AG04449 (cell line): ENCODE measurements at places on chromosomes 4 and X.

DNA sequence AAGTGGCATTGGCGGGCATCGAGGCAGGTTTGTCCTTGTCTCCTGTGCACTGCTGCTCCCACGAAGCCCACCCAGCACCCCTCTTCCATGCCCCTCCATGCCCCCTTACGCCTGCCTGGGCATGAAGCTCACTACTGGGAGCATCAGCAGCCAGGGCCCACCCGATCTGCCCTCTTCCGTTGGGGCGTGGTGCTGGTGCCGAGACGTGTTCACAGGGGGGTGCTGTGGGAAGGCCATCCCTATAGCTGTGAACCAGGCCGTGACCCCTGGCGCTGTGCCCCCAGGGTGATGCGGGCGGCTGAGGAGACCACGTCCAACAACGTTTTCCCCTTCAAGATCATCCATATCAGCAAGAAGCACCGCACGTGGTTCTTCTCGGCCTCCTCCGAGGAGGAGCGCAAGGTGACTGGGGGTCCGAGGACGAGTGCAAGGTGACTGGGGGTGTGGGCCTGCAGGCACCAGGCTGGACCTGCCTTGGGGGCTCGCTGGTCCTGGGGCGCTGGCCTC is 19.3 kb upstream of the ADD1 start:
- DNase-seq: no peak

GRCh38 chr4:69070590-69070989 is 25.7 kb upstream of the UGT2B7 start:
- no peak for DNase-seq

GRCh38 chr4:69881173-69881773 is 21.3 kb upstream of the SULT1E1 start:
- DNase-seq: no peak

- DNase-seq: no peak
These were observed 124.8 kb downstream of the LRBA start for GRCh38 chr4:150890246-150890645.

DNA sequence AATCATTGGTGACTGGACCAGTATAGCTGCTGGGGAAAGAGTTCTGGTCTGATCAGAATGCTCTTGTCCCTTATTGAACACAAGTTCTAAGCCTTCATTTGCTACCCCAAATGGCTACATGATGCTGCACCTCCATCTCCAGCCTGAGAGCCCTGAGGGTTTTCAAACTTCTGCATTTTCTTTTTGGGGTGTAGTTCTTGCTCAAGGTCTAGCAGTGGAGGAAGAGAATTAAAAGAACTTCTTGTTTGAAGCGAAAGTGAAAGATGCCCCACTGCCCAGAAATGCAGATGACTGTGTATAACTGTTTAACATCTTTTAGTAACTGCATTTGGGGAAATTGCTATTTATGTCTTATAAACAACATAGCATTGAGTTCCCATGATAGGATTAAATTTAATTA is 38.5 kb downstream of the LAMTOR3 start:
- DNase-seq: no peak

- no peak for DNase-seq
These were observed 123.6 kb upstream of the MID1 start for GRCh38 chrX:10744007-10744406.

- no peak for DNase-seq
These were observed 136.2 kb downstream of the SMIM20 start for GRCh38 chr4:26050212-26050643.

DNA sequence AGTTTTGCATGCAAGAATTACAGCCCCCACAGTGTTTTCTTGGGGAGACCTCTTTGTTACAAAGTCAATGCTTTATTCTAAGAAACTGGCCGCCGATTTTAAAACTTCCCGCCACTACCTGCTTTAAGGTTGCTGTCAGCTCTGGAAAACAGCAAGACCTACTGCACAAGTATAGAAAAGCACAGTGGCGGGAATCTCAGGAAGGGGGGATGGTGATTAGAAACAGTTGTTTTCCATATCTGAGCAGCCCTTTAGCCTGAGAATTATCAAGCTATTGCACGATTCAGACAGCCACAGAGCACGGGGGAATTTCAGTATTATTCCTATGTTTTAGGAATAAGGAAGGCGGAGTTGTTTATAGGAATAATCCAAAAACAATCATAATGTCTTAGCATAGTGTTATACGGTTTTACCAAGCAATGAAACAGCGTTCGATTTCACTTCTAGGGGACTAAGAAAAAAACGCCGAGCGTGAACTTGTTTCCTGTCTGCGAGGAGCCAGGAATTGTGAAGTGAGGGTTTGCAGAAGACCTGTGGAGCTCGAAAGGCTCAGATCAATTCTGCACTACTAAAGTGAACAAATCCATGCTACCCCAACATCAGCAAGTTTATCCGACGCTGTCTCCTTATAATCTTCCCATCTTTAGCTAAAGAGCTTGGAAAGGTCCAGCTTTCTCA is 81.3 kb downstream of the HMGN5 start:
- DNase-seq: no peak

DNA sequence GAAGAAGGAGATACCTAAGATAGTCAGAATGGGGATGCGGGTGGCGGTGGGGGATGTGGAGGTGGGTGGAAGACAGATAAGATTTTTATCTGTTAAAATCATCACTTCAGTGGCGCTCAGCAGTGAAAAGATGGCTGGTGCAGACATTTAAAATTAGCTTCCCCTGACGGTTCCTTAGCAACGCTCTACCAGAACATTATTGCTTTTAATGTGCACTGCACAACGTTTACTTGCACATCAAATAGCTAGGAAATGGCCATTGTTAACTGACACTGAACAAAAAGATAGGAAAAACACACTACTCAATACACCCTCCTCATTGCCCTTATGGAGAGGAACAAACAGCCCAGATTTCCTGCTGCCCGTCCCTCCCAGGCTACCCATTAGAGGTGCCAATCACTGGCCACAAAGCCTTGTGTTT is 61.0 kb upstream of the FTHL17 start:
- DNase-seq: no peak

DNA sequence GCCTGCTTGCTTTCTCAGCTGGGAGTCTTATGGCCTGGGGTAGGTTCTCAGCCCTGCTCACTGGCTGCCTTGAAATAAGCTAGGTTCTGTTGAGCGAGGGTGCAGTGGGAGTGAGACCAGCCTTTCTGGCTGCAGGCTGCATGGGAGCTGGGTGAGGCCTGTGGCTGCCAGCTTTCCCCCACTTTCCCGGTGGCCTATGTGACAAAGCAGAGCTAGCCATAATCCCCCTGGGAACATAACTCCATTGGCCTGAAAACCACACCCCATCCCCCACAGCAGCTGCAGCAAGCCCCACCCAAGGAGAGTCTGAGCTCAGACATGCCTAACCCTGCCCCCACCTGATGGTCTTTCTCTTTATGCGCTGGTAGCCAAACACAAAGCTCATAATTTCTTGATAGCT is 118.9 kb downstream of the KLHL4 start:
- DNase-seq: no peak

- DNase-seq: peak; percentile 19
These were observed 558.3 kb upstream of the GRIA3 start for GRCh38 chrX:122625821-122626220.

DNA sequence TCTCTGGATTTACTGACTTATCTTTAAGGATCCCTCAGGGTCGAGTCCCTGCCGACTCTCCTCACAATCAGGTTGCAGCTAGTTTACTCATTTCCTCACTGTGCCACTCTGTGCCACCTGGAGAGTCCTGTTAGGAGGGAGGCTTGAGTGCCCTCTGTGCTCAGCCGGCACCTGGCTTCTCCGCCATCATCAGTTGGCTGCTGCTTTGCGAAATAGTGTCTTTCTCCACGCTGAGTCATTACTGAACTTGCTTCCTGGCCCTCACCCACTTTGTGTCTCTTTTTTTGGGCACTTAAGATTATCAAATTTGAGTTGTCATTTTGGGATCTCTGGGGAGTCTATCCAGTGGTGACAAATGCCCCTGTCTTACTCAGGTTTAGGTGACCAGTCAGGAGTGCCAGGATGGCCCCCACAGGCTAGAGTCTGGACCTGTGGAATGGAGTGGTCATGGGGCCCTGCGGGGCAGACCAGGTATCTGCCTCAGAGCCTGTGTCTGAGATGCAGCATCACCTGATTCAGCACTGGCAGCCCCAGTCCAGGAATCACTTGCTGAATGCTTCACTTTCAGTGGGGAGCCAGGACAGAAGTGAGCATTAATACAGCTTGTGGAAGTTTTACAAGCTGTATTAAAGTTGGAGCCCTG is 37.7 kb downstream of the JADE1 start:
- no peak for DNase-seq

DNA sequence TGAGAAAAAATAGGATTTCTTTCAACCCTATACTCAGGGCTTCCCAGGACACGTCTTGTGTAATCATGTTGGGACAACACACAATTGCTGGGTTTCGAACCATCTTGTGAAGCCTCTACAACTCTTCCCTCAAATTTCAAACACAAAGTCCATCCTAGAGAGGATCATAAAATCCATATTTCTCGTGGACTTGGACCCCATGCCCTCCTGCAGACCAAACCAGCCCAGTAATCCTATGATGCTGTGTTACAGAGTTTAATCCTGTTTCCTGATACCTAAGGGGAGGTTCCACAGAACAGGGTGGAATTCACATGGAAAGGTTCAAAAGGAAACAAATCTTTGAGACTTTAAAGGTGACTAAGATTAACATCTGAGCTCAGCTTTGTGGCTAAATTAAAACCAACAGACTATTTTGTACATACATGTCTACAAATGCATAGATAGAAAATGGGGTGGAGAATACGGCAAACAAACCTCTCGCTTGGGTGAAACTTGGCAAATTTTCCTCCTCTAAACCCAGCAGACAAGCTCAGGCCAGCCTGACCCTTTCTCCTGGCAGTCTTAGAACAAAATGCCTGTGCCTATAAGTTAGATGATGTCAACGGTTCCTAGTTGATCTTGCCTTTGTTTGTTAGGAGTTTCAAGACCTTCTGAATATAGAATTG is 38.1 kb downstream of the EGFL6 start:
- DNase-seq: no peak

DNA sequence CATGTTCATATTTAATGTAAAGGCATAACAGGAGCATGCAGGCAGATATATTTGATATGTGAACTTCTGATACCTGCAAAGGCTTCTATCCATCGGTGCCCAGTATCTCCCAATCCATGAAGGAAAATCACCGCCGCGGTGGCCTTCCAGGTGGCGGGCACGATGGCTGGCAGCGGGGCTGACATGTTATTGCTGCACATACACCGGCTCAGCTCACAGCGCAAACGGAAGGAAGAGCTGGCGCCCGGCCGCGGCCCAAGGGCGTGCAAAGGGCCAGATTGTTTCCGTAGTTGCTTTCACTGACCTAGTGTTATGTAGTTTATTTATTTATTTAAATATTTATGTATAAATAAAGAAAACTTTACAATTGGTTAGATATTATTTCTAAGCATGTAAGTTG is 322.7 kb upstream of the PITX2 start:
- DNase-seq: no peak

- DNase-seq: no peak
These were observed 9.2 kb upstream of the ANXA3 start for GRCh38 chr4:78542373-78542772.

DNA sequence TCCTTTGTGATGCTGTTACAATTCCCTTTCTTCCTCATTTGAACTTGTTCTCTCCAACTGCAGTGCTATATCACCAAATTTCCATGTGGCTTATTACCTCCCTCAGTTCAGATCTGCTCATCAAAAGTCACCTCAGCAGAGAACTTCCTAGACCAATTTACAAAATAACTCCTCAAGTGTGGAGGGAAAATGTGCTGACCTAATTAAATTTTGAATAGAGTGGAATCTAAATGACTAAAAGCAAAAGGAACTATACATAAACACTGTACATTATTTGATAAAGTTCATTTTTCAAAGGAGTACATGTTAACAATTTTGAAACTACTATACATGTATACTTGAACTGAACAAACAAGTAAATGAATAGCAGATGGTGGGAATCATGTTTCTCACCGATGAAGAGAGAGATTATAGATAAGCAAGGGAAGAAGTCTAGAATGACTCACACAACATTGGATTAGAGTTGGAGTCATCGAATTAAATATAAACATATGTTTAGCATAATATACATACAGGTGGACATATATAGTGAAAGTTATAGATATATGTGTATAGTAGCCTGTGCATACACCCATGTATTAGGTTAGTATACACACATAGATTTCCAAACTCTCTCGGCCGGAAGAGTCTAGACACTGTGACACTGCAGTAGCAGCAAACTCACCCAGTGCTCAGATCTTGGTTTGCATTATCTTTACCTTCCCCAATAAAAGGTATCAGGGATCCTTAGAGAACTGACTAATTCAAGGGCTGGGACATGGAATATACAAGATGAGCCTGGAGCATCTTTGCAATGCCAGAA is 318.7 kb downstream of the PCDH18 start:
- DNase-seq: no peak

GRCh38 chr4:3268395-3269104 is 19.6 kb downstream of the MSANTD1 start:
- DNase-seq: no peak

GRCh38 chr4:105107095-105107856 is 39.4 kb upstream of the TET2 start:
- no peak for DNase-seq

- no peak for DNase-seq
These were observed 8.5 kb upstream of the TCEAL9 start for GRCh38 chrX:103347682-103348397.

GRCh38 chr4:85907001-85907400 is 432.1 kb downstream of the ARHGAP24 start:
- no peak for DNase-seq

DNA sequence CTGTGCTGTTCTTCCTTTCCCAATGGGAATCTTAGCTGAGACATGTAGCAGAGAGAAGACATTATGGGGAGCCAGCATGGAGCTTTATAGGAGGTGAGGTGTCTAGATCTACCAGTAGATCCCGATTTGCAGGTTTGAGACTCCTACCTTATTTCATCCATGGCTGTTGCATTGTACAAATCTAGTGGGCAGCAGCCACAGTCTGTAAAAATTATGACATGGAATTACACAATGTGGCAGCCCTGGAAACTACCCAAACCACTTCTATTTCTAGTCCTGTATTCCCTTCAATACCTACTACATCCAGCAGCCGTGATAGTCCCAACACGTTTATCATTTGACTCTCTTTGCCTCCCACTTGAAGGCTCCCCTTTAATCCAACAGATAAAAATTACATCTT is 8.1 kb downstream of the ATP7A start:
- no peak for DNase-seq

- DNase-seq: no peak
These were observed 78.3 kb downstream of the CRLF2 start for GRCh38 chrX:1134156-1134555.

DNA sequence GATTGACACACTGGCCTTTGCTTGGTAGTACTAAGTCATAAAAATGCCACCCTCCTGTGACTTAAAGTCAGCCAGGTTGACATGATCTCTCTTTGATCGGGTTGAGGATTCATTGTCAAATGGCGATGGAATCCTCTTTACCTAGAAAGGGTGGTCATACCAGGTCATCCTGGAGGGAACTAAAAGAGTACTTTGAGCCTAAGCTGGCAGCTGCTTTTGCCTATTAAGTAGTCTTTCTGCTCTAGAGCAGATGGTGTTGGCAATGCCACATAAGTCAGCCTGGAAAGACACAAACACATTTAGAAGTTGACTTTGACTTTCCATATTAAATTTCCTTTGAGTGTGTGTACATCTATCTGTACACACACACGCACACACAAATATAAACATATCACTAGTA is 39.2 kb upstream of the C4orf54 start:
- no peak for DNase-seq
